Stimulated activated CD8-positive, alpha-beta memory T cell treated with anti-CD3 and anti-CD28 coated beads, Interleukin-7, amount 100 ng/mL, for 1 hour (primary cell): ENCODE measurements at places on chromosomes 7 and 10.

- no peak for DNase-seq
These were observed 8.2 kb upstream of the CLDN4 start for GRCh38 chr7:73822319-73823173.

DNA sequence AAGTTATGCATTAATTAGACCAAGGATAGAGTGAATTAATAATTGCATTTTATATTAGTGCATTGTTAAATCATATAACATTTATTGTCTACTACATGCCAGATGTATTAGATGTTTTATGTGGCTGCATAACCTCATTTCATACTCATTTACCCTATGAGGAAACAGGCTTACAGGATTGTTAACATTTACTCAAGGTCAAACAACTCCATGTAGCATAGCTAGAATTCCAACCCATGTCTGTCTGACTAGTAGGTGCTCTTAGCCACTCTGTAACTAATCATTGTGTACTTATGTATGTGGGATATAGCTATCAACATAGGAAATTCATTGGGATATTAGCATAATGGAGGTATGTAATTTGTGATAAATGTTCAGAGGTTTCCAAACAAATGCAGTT lies 46.3 kb downstream of the PHYHIPL start:
- DNase-seq = no peak

GRCh38 chr10:131187926-131188325 lies 123.6 kb downstream of the TCERG1L start:
- DNase-seq = no peak

DNA sequence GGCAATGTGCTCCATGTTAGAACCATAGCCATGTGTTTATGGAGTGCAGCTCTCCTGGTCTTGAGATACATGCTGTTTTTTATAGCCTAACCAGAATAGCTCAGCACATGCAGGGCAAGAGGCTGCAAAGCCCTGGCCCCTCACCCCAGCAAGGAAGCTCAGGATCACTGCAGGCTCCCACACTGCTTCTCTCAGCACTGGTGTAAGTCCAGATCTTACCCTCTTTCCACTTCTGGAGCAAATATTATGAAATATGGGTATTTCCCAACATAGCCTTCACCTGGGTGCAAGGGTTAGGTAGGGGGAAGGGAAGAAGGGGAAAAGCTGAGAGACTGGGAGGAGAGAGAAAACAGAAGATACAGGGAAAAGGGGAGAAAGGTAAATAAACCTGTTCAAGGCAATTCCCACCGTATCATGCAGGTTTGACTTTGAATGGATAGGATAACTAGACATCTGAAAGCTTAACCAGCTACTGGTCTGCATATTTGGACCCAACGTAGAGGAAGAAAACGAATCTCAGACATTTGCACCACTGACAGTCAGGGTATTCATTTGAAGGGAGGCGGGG lies 19.7 kb downstream of the SKIDA1 start:
- DNase-seq = no peak

GRCh38 chr10:24214762-24215161 lies 5.8 kb downstream of the KIAA1217 start:
- DNase-seq = no peak

GRCh38 chr7:159143780-159144757 lies 598 bp downstream of the VIPR2 start:
- DNase-seq = no peak

DNA sequence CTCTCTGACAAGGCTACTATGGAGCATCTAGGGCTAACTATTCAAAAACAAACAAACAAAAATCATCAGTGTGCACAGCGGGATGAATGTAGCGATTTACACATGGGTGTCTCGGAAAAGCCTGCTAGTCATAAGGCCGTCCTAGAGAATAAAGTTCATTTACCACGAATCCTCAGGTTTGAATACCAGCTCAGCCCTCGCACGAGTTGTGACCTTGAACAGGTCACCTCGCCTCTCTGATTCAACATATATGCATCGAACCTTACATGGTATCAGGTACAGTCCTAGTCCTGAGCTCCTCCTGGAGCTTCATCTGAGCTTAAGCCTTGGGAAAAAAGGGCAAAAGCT lies 572 bp downstream of the ATP5MF start:
- no peak for DNase-seq
